Cardiac fibroblast (primary cell): ENCODE measurements at places on chromosomes 3 and 15.

DNA sequence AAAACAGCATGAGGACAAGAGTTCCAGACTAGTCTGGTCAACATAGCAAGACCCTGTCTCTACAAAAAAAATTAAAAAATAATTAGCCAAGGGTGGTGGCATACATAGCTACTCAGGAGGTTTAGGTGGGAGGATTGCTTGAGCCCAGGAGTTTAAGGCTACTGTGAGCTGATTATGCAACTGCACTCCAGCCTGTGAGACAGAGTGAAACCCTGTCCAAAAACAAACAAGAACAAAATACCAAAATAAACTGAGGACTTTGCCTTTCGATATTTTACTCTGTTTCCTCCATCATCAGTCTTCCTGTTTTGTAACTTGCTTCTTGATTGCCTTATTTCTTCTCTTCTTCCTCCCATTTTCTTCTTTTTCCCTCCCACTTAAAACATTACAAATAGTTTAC, 504.4 kb downstream of the ROBO1 start:
- DNase-seq: peak; percentile 8

- DNase-seq: no peak
Measured at GRCh38 chr3:128237348-128238183, 84.3 kb downstream of the EEFSEC start.

DNA sequence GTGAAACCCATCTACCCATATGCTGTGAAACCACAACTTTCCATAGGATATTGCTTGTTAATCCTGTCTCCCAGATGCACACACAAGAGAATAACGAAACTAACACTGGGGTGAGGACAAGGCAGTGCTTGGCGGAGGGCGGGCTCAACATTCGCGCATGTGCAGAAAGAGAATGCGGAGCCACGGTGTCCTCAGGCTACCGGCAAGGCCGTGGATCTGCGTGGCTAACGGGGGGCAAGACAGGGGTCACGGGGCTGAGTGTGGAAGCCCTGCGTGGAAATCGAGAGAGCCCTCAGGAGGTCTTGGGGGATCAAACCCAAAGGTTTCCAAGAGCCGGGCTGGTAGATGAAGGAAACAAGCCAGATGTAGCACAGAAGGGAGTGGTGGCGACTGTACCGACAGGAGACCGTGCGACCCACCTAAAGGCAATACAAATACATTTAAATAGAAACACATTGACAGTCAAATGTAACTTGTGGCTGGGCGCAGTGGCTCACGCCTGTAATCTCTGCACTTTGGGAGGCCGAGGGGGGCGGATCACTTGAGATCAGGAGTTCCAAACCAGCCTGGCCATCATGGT, 48.5 kb upstream of the TRA2B start:
- no peak for DNase-seq

- no peak for DNase-seq
Measured at GRCh38 chr3:31196261-31196660, 301.8 kb upstream of the GADL1 start.

- no peak for DNase-seq
Measured at GRCh38 chr3:166322391-166322790, 485.2 kb upstream of the BCHE start.

DNA sequence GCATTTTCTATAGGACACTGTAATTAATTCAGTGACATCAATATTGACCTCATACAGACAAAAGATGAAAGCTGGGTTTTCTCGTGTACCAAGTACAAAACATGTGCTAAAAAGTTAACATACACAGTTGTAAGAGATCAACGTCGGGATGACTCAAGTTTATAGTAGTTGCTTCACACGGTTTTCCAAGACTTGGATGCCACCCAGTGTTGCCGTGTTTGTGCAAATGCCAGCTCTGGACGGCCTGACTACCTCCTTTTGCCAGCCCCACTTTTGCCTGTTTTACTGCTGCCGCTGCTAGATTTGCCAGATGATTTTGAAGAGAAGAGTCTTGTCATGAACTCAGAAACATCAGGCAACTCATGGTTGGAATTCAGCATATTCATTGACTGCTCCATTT, 17.6 kb downstream of the EMC7 start:
- no peak for DNase-seq
